ENCODE measurements at places on chromosomes 11 and 22.

GRCh38 chr11:71843858-71844257 is 10.9 kb downstream of the DEFB108B start:
- no peaks in the 10 kb centered on the region for H3K4me1 ChIP-seq
- H3K4me3 ChIP-seq, result no peak overlapping the region
- no peaks in the 10 kb centered on the region for H3K27me3 ChIP-seq
- no peak overlapping the region for H3K27ac ChIP-seq

DNA sequence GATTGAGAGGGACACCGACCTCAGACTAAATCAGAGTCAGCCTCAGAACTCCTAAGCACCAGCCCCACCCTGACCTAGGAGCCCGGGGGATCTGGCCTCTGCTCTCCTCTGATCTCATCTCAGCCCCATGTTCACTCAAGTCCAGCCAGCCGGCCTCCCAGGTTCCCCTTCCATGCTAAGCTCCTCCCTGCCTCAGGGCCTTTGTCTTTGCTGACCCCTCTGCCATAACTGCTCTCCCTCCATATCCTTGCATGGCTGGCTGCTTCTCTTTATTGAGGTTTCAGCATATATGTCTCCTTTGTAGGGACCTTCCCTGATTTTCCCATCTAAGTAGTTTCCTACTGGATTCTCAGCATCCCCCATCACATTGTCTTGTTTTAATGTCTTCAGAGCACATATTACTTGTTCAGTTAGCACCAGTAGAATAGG is 780 bp upstream of the SLC15A3 start:
- H3K27ac ChIP-seq, result peak overlapping the region; percentile 62
- peaks cover 8% of the 10 kb centered on the region for H3K4me1 ChIP-seq
- peak overlapping the region; percentile 47 for H3K4me3 ChIP-seq
- H3K27me3 ChIP-seq, result no peaks in the 10 kb centered on the region
- no peaks in the 10 kb centered on the region for H3K36me3 ChIP-seq

- no peak overlapping the region for H3K27ac ChIP-seq
- H3K4me3 ChIP-seq, result no peak overlapping the region
- no peaks in the 10 kb centered on the region for H3K36me3 ChIP-seq
- H3K27me3 ChIP-seq, result no peaks in the 10 kb centered on the region
- H3K4me1 ChIP-seq, result peaks cover 4% of the 10 kb centered on the region
- DNase-seq, result no peak
Measured at GRCh38 chr11:126175393-126175792, 36.1 kb downstream of the RPUSD4 start.

- H3K4me1 ChIP-seq, result no peaks in the 10 kb centered on the region
- DNase-seq, result no peak
- H3K36me3 ChIP-seq, result no peaks in the 10 kb centered on the region
- no peak overlapping the region for H3K4me3 ChIP-seq
Measured at GRCh38 chr11:132555617-132556016, 976.7 kb downstream of the OPCML start.
